ENCODE measurements at places on chromosomes 7 and 10. TPM values are rescaled to one million over a fixed set of nuclear protein-coding genes. Genes with fewer than 3 reads are reported as not detected.

DNA sequence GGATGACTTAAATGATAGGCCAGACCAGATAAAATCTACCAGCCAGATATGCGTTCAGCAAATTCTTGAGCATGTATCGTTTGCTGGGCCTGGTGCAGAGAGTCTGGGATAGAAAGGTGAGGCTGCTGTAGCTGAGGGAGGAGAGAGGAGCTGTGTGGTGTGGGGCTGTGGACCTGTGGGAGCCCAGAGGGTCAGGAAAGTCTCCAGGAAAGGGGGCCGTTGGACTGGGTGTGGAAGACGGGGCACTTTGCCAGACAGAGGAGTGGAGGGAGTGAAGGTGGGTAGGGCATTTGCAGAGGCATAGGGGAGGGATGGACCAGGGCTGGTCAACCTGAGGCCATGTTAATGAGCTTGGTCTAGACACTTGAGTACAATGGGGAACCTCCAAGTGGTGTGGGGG is 124.7 kb upstream of the UNC5B start:
- no peak overlapping the region for H3K4me3 ChIP-seq
- H3K36me3 ChIP-seq: no peaks in the 10 kb centered on the region
- DNase-seq: no peak
- H3K27ac ChIP-seq: no peak overlapping the region

- H3K4me3 ChIP-seq: no peak overlapping the region
- no peak for DNase-seq
- no peak overlapping the region for H3K27ac ChIP-seq
- no peaks in the 10 kb centered on the region for H3K27me3 ChIP-seq
- no peaks in the 10 kb centered on the region for H3K36me3 ChIP-seq
- H3K4me1 ChIP-seq: no peaks in the 10 kb centered on the region
Measured at GRCh38 chr7:56218510-56218909, 102.3 kb upstream of the NUPR2 start.

DNA sequence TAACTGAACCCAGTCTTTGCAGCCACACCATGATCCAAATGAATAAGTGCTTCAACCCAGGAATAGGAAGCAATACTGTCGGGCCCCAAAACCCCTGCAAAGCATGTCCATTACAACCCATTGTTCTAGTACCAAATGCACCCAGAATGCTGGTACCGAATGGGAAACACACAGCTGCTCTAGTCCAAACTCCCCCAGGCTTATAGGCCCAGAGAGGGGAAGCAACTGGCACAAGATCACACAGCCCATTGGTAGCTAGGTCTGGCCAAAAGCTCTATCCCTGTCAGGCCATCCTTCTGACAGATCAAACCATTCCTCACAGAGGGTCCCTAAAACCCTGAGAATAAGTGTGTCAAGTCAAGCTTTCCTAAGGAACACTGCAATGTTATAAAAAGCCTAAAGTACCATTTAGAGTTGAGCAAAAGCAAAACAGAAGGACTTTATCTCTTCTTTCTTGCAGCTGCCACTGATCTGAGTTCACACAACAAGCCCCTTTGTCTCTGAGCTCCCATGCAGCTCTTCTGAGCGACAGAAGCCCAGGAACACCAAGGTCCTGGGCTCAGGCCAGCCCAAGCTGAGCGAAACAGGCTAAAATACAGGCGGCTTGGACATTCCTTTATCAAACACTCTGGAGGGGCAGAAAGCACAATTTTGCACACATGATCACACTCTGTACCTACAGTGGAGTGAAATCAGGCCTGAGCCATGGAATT is 116.7 kb downstream of the SGMS1 start:
- DNase-seq: peak; percentile 31
- no peak overlapping the region for H3K4me3 ChIP-seq
- no peak overlapping the region for H3K27ac ChIP-seq
- H3K4me1 ChIP-seq: peaks cover 13% of the 10 kb centered on the region

DNA sequence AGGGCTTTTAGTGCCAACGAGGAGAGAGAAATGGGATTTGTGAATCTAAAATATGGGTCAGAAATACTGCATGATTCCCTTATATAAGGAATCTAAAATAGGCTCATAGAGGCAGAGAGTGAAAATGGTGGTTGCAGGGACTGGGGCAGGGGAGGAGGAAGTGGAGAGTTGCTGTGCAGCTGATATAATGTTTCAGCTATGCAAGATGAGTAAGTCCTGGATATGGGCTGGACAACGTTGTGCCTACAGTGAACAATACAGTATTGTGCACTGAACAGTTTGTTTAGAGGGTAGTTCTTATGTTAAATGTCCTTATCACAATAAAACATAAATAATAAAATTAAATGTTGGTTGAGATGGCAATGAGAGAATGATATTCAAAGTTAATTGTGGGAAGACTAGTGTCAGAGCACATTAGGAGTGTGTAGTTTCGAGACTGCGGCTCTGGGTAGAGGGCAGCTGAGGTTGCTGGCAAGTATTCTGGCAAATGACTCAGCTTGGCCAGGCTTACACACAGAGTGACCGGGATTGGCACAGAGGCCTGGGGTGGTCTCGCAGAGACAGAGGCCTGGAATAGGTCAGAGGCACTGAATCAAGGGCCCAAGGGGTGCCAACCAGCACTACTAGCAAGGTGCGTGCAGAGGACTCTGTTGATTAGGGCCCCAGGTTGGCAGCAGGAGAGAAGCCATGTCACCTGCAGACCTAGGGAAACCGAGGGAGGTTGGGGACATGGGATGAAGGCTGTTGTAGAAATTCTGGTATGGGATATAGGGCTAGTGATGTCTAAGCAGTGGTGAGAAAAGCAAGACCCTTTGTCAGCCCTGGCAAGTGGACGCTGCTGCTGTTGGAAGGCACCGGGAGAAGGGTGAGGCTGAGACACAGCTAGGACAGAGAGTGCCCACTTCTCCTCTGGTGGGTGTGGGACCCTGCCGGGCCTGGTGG is 2.8 kb upstream of the DEPP1 start:
- no peak overlapping the region for H3K4me3 ChIP-seq
- H3K27ac ChIP-seq: no peak overlapping the region
- no peaks in the 10 kb centered on the region for H3K36me3 ChIP-seq
- DNase-seq: peak; percentile 36
- H3K27me3 ChIP-seq: no peaks in the 10 kb centered on the region

The CYP2C18 gene
- total RNA-seq: not detected

GRCh38 chr10:109159351-109159750 is 764.0 kb downstream of the XPNPEP1 start:
- H3K4me1 ChIP-seq: no peaks in the 10 kb centered on the region
- no peaks in the 10 kb centered on the region for H3K27me3 ChIP-seq
- H3K27ac ChIP-seq: no peak overlapping the region
- no peaks in the 10 kb centered on the region for H3K36me3 ChIP-seq
- H3K4me3 ChIP-seq: no peak overlapping the region
- DNase-seq: no peak

DNA sequence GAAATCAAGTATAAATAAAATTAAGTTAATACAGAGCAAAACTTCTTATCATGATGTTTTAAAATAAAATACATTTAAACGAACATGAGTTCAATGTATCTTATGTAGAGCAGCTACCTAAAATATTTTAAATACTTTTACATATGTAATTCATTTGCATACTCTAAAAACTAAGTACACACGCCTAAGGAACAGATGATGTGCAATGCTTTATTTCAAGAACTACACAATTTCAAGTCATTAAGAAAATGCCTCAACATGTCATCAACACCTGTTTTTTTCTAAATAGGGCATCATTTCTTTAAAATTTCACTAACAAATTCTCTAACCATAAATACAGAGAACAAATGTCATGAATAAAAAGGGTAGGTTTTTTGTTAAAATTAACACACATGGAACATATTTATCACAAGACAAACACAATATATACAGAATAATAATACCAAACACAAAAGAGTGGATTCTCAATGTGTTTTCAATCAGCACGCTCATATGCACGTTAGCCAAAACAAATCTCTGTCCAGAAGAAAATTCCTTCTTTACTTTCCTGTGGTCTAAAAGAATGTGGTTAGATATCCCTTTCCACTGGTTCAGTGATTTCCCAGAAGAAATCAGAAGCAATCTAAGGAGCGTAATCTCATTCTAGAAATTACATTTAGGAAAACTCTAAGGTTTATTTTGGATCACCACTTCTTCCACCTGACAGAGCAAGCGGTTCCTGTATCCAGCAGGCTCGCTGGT is 73.0 kb upstream of the PFKP start:
- no peak overlapping the region for H3K4me3 ChIP-seq
- H3K36me3 ChIP-seq: no peaks in the 10 kb centered on the region
- no peaks in the 10 kb centered on the region for H3K4me1 ChIP-seq

DNA sequence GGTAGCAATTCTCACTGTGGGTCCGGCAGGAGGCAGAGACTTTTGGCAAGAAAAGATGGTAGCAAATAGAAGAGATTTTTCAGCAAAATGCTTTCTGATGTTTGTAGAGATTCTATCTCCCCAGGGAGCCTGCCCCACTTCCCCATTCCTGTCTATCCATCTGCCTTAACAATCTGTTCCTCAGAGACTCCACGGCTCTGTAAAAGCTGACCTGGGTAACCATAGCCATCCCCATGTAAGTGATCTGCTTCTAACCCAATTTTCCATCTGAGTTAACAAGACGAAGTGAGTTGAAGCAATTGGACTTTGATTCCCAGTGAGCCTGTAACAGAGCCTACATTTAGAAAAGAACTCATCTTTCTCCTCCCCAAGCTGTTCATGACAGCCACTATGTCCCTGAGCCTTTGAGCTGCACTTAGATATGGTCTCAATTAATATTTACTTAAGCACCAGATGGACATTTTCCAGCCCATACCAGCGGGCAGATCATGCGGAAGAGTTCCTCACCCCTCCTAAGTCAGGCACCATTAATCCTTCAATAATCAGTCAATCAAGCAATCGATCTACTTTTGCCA is 896.1 kb downstream of the CCSER2 start:
- H3K4me1 ChIP-seq: no peaks in the 10 kb centered on the region
- H3K27ac ChIP-seq: no peak overlapping the region
- H3K4me3 ChIP-seq: no peak overlapping the region

DNA sequence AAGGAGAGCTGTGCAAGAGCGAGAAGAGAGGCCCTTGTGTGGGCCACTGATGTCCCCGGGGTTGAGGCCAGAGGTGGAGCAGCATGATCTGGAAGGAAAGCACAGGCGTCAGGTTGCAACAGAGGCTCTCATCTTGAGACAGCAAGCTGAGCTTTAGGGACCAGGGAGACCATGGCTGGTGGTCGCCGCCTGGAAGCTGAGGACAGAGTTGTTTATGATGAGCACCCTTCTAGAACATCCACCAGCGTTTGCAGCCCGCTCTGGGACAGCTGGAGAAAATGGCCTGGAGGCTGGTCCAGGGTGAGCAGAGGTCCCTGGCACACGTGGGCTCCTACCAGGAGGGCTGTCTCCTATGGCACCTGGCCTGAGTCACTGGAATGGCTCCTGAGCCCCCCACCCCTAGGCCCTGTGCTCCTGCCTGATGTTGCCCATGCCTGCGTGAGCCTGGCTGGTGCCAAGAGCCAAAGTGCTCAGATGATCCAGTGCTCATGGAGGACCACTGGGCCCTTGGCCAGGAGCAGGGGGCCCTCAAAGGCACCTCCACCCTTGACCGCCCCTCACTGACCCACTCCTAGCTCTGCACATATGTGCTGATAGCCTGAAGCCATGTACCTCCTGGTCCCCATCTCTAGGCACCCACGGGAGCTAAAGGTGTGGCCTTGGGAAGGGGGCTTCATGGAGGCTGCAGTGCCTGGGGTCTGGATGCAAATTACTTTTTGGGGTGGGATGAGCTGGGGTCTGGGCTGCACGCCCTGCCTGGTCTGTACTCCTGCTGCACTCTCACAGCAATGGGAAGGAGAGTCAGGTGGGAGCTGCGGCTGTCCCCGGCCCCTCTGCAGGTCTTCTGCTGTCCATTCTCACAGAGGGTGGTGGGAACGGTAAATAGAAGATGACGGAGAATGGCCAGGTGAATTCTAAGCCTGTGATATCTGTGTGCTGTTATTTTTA is 40.1 kb upstream of the RET start:
- H3K36me3 ChIP-seq: no peaks in the 10 kb centered on the region
- H3K4me3 ChIP-seq: no peak overlapping the region
- H3K27me3 ChIP-seq: no peaks in the 10 kb centered on the region
- no peak for DNase-seq
- H3K27ac ChIP-seq: no peak overlapping the region

DNA sequence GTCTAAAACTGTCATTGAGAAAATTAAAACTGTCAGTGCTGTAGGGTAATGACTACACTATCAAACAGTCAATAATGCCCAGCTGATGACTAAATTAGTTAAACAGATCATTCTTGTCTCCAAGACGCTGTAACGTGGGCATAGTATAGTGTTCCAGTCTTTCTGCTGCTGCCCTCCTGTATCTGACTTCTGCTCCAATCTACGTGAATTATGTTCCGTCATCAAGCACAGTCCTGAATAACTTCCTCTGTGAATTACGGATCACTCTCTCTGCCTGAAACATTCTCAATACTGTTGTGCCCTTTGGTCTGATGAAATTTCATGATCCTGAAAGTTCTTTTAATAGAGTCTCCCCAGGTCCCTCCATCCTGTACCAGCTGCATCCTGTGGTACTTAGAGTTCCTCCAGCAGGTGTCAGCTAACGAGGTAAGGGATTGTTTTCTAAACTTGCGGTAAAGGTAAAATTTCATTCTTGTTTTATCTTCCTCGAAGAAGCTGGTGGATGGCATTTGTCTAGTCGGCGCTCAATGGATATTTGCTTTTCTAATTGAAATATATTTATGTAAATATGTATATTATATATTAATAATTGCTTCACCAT is 393.5 kb upstream of the ADARB2 start:
- DNase-seq: no peak
- H3K36me3 ChIP-seq: no peaks in the 10 kb centered on the region
- H3K27me3 ChIP-seq: no peaks in the 10 kb centered on the region
- no peak overlapping the region for H3K4me3 ChIP-seq
- H3K4me1 ChIP-seq: no peaks in the 10 kb centered on the region
- no peak overlapping the region for H3K27ac ChIP-seq

The SPDYE1 gene
- 0.17 TPM for total RNA-seq

Data from ovary (tissue), 10 donors.